IMR-90 (cell line): ENCODE measurements at places on chromosomes 12 and 14. TPM values are rescaled to one million over a fixed set of nuclear protein-coding genes. Genes with fewer than 3 reads are reported as not detected.
A peak's percentile ranks its signal among the peaks of the same experiment; 100 is the strongest.

GRCh38 chr14:60245380-60246177 is 3.4 kb upstream of the PPM1A start:
- DNase-seq: no peak
- H3K36me3 ChIP-seq: no peaks in the 10 kb centered on the region
- peaks cover 2% of the 10 kb centered on the region for H3K4me1 ChIP-seq
- no peak overlapping the region for H3K27ac ChIP-seq
- no peak overlapping the region for H3K4me3 ChIP-seq

DNA sequence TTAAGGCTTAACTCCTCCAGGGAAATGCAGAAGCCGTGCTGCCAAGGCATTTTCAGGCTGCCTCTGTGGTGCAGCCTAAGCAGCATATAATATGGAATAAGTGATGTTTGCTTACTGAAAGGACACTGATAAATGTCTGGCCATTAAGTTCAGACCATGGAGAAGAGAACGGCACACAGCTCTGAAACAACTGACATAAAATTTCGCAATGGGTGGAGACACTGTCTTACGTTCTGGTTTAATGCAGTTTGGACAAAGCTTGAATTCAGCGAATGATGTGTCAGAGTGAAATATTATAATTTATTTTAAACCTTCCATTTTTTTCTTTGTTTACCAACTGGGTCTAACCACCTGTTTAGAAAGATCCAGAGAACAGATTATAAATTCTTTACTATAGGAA is 27.2 kb upstream of the NRXN3 start:
- H3K4me3 ChIP-seq: no peak overlapping the region
- H3K4me1 ChIP-seq: no peaks in the 10 kb centered on the region
- H3K27ac ChIP-seq: no peak overlapping the region
- H3K36me3 ChIP-seq: no peaks in the 10 kb centered on the region

- no peak for DNase-seq
- H3K27ac ChIP-seq: no peak overlapping the region
- no peaks in the 10 kb centered on the region for H3K4me1 ChIP-seq
- peaks cover 13% of the 10 kb centered on the region; the same call in 1 of the 2 replicates for H3K27me3 ChIP-seq
Observed at GRCh38 chr14:104577426-104577825, 2.1 kb upstream of the C14orf180 start.

GRCh38 chr12:65086236-65086635 is 34.9 kb downstream of the WIF1 start:
- DNase-seq: no peak
- H3K27me3 ChIP-seq: peaks cover 3% of the 10 kb centered on the region
- no peaks in the 10 kb centered on the region for H3K4me1 ChIP-seq
- H3K4me3 ChIP-seq: no peak overlapping the region
- no peak overlapping the region for H3K27ac ChIP-seq

GRCh38 chr14:21780429-21781084 is 106.9 kb upstream of the OR4E1 start:
- H3K27ac ChIP-seq: no peak overlapping the region
- H3K4me3 ChIP-seq: no peak overlapping the region
- H3K4me1 ChIP-seq: no peaks in the 10 kb centered on the region

GRCh38 chr12:52205612-52206303 is 13.9 kb upstream of the KRT80 start:
- H3K36me3 ChIP-seq: no peaks in the 10 kb centered on the region
- no peaks in the 10 kb centered on the region for H3K27me3 ChIP-seq

DNA sequence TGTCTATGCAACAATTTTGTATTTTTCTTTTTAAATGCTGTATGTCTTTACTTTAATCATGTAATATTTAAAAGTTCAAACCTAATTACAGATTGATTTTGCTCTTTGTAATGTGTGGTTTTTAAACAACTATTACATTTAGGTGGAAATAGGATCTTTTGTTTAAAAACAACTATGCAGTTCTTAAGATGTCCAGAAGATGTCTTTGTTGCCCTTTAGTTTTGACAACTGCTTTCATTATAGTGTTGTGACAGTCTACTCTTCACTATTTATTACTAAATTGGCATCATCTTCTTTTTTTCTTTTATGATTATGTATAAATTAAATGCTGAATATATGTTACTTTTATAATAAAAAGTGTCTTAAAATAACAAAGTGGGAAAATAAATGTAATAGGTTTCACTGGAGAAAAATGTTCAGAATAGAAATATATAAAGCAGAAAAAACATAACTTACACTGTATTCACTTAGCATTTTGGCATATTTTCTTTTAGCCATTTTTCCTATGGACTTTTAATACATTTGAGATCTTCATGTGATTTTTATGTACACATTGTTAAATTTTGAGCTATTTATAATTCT is 27.1 kb upstream of the PCNX4 start:
- DNase-seq: peak; percentile 55
- no peak overlapping the region for H3K4me3 ChIP-seq
- H3K27me3 ChIP-seq: no peaks in the 10 kb centered on the region; the same call in 1 of the 2 replicates

GRCh38 chr12:23083267-23083666 is 458.3 kb downstream of the ETNK1 start:
- no peak overlapping the region for H3K27ac ChIP-seq
- no peaks in the 10 kb centered on the region for H3K36me3 ChIP-seq
- no peaks in the 10 kb centered on the region for H3K27me3 ChIP-seq

- no peak for DNase-seq
- H3K27ac ChIP-seq: no peak overlapping the region
- H3K4me3 ChIP-seq: no peak overlapping the region
- H3K27me3 ChIP-seq: peaks cover 30% of the 10 kb centered on the region
- no peaks in the 10 kb centered on the region for H3K36me3 ChIP-seq
Observed at GRCh38 chr12:49881415-49882247, 22.1 kb downstream of the FAIM2 start.

Gene STAB2
- total RNA-seq: not detected in 2 replicates

Gene BMP4
- 2.8 and 3.4 TPM in 2 replicates for total RNA-seq

Gene DPF3
- 32.8 and 48.9 TPM in 2 replicates for total RNA-seq

Gene TNS2
- total RNA-seq: 10.4 and 10.6 TPM in 2 replicates
